ENCODE measurements at places on chromosomes 11 and 22.

DNA sequence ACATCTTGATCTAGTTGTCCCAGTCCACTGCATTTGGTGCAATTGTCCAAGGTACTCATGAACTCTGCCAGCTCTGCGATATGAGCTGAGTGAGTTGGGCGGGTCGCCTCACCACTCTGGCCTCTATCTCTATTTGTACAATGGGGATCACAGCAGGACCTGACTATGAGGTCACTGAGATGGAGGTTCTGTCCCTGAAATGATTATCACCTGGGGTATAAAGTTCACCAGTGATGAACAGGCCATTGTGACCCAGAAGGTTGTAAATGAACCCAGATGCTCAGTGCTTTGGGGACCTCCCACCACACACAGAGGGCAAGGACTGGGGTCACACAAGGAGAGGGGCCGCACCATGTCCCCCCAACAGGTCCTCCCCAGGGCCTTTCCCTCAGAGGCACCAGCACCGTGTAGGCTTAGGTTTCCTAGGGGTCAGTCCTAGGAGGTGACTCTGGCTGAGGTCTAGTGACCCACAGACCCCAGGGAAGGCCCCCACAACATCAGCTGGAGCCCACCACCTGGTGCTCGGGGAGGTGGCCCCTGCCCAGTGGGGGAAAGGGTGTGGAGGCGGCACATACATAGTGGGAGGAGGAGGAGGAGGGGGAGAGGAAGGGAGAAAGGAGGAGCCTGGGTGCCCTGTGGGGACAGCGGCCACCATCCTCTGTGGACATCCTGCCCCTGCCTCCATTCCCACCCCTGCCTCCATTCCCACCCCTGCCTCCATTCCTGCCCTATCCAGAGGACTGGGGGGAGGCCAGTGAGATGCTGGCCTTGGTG is 25.0 kb upstream of the IGLL1 start:
- DNase-seq: no peak

DNA sequence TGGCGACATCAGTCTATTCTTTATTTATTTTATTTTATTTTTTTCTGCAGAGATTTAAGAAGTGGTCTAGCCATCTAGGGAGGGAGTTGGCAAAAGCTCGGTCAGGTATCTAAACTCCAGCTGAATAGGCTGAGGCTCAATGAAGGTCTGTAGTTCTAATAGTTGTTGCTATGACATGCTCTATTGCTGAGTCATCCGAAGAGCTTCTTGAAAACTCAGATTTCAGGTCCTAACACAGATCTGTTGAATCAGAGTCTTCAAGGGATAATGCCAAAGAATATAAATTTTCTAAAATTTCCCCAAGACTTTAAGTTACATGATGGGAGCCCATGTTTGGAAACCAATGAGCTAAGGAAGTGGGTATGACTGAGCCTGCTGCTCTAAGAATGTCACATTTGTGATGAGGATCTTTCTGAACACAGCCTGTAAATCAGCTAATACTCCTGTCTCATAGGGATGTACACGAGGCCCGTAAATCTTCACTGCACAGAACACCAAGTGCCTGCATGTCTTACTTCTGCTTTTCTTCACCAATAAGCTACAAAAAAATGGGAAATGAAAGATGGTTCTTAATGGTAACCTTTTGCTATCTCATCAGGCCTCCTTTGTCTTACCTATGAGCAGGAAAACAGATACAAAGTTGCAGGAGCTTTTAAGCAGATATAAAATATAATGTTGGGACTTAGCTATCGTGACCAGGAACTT is 901.4 kb upstream of the API5 start:
- no peak for DNase-seq

DNA sequence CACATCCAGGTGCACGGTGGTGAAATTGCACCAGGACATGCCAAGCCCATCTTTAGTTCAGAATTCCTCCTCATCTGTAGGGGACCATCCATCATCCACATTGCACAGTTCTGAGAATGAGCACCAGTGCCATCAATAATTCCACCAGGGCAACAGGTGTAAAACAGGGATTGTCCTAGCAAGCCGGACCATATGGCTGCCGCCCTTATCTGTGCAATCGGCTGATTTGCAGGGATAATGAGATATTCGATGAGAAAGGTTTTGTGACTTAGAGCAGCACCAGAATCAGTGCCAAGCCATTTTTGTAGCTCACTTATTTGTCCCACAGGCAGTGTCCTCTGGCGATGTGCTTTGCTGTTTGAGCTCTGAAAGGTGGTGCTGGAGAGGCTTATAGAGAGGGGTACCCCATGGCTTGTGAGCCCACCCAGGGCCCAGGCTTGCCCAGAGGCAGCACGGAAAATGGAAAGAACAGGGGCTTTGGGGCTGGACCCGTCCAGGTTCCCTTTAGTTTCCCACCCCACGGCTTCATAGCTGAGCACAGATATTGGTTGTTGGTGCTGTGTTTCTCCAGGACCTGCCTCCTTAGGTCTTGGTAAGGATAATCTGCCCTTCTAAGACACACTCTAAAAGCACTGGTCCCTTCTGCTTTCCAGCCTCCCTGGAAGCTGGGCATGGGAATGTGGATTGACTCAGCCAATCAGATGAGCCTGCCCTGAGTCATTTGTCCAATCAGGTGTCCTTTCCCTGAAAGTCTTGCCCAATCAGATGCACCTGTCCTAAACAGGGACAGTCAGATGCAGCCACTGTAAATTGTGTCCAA is 84.0 kb upstream of the SHANK2 start:
- no peak for DNase-seq

- peak; percentile 87 for DNase-seq
Measured at GRCh38 chr11:119356349-119357031, 10.0 kb upstream of the MFRP start.

GRCh38 chr11:118175031-118175992 is 1.1 kb downstream of the SCN2B start:
- DNase-seq: no peak

DNA sequence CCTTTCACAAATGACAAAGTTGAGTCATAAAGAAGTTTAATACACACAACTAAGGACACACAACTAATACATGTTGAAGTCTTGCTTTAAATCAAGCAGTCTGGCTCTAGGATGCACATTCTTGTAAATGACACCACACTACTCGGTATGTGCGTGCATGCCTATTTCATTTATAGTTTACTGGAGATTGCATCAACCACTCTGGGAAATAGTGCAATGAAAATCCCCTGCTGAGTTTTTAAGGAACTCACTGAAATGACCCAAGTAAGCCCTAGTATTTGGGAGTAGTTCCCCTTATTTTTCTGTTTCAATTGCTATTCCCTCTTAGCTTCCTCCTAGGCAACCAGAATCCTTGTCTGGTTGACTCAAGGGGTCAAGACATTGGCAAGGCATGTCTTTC is 160.2 kb upstream of the LARGE1 start:
- no peak for DNase-seq

DNA sequence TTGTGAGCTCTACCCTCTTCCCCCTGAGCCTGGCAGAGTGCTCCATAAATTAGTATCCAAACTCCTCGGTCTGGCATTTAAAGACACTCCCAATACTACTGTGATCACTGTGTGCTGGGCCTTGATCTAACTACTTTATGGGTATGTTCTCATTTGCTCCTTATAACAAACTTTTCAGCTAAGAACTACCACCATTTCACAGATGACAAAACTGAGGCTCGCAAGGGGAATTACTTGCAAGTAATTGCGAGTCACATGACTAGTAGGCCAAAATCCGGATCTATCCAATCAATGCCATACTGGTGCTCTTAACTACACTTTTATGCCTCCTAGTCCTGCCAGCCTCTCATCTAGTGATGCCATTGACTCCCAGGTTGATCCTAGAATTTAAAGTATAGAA is 3.6 kb downstream of the THOC5 start:
- no peak for DNase-seq

DNA sequence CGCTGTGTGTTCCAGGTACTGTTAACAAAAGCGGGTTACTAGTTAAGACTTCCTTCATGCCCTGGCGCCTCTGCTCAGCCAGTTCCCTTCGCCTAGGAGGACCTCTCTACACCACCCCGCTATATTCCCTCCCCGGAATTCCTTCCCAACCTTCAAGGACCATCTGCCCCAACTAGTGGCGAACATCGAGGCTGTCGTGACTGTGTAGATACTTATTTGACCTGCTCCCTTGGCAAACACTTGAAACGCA is 450 bp upstream of the BCL2L13 start:
- DNase-seq: no peak

GRCh38 chr22:42644422-42645340 is 4.3 kb upstream of the ATP5MGL start:
- no peak for DNase-seq

GRCh38 chr22:23675502-23676415 is 15.1 kb upstream of the RGL4 start:
- DNase-seq: peak; percentile 72

DNA sequence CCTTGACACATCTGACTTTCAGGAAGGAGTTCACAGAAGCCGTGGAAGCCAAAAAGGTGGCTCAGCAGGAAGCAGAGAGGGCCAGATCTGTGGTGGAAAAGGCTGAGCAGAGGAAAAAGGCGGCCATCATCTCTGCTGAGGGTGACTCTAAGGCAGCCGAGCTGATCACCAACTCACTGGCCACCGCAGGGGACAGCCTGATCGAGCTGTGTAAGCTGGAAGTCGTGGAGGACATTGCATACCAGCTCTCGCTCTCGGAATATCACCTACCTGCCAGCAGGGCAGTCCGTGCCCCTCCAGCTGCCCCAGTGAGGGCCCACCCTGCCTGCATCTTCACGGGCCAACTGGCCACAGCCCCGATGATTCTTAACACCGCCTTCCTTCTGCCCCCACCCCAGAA is 53.7 kb downstream of the HSD17B12 start:
- no peak for DNase-seq

- DNase-seq: no peak
Measured at GRCh38 chr11:76637491-76638269, 32.9 kb downstream of the LRRC32 start.

DNA sequence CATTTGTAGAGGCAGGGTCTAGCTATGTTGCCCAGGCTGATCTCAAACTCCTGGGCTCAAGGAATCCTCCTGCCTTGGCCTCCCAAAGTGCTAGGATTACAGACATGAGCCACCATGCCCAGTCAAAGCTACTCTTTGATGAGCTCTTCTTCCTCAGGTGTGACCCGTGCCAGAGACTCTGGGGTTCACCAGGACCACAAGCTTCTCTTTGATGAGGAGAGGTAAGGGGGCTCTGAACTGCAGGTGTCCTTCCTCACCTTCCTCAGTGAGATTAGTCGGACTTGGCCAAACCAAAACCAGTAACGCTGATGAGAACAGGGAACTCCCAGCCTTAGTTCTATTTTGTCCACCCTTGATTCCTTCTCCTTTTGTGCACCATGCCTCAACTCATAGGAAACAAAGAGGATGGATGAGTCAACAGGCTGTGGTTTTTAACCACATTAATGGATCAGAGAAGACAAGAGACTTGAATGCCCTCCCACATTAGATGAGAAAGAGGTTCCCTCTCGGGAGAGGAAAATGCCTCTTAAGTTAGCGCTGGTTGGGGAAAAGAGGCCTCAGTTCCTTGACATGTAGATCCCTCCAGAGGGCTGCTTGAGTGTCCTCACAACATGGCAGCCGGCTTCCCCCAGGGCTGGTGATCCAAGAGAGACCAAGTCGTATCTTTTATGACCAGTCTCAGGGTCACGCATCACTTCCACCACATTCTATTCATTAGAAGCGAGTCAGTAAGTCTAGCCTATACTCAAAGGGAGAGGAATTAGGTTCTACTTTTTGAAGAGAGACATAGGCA is 25.7 kb upstream of the CTR9 start:
- DNase-seq: no peak

GRCh38 chr11:126444072-126444471 is 88.6 kb downstream of the ST3GAL4 start:
- no peak for DNase-seq

DNA sequence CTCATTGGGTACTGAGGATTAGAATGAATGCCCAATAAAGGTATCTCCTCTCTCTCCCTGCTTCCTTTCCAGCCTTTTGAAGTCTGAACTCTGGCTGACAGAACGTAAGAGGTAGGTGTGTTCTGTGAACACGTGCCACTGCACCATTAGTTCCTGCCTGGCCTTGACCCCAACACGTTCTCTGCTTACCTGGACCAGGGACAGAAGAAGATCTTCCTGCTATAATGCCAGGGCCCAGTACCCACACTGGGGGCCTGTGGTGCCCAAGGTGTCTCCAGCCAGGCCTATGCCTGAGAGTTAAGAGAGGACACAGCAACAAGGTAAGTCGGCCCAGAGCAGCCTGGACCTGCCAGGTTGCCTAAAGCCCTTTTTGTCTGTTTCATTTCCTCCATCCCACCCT is 147.7 kb upstream of the TIMP3 start:
- DNase-seq: no peak

- no peak for DNase-seq
Measured at GRCh38 chr11:384511-384910, 9.5 kb upstream of the PKP3 start.

GRCh38 chr11:110092515-110093406 is at the start of gene ZC3H12C:
TSS of gene ZC3H12C (plus strand) at chr11:110093392. CDS start at chr11:110093412, 20 bp downstream.
- DNase-seq: peak; percentile 88

GRCh38 chr22:22703203-22703570 is 58.8 kb downstream of the GGTLC2 start:
- DNase-seq: no peak

DNA sequence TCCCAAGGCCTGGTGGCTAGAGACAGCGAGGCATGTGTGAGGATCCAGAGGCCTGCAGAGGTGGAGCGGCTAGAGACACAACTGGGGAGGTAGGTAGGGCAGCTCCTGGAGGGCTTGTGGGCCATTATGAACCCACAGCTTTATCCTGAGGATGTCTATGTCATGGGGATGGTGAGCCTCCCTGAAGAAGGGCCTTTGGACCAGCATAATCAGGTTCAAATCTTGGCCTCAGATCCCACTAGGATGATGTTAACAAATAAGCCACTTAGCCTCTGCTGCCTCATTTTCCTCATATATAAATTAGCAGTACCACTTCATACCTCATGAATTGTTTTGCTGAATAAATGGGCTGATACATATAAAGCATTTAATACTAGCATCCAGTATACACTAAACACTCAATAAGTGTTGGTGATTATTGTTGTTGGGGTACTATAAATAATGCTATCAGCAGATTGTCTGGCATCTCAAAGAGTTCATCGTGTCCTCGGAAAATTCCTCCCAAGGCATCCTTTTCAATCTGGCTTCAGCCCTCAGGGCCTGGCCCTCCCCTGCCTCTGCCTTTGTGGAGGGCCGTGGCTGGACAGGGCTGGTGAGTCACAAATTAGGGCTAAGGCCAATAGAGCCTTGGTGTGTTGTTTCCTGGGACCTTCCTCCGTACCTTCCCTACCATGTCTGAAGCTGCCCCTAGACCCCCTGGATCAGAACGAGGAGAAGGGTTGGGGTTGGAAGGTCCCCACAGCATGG is 30.9 kb upstream of the LRRC32 start:
- DNase-seq: no peak

- DNase-seq: peak; percentile 4
Measured at GRCh38 chr11:63572026-63572688, 9.0 kb upstream of the PLAAT2 start.

DNA sequence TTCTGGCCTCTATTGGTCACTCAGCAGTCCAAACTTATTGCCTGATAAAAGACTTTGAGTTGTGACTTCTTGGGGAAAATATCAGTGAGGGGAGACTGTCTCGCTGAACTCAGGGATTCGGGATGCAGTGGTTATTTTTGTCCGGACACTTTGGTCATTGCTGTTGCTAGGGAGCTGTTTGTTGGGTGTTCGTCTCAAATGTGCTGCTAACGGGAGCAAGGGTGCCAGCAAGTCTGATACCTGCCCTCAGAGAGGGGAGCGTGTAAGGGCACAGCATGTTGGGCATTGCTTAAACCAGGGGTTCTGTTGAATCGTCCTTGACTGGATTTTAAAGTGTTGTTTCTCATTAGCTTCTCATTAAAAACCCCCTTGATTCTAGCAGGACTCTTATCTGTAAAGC is 49.2 kb upstream of the SLC25A18 start:
- DNase-seq: no peak
